ENCODE measurements at places on chromosomes 4 and X.

DNA sequence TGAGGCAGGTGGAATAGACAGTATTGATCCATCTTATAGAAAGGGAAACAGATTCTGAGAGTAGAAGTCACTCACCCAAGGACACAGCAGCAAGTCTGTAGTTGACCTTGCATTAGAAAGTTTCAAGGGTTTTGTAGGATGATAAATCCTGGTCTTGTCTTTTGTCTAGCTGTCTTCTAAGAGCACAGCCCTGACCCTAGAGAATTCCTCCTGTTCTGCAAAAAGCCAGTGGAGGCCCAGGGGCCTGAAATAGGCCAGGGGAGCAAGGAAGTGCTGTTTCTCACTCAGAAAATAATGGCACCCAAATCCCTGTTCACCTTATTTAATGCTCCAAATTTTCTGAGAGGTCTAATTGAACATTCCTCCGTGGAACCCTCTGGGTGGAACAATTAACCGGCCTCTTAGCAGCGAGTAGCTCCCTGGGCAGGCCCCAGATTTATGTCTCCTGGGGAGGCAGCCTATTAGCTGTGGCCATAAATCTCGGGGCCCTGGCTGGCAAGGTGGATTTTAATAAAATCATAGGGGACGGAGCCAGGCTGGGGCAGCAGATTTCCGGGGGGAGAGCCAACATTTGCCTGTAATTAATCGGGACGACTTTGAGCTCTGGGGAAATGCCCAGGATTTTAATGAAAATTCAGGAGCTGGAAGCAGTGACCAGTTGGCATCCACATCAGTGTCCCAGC lies 49.2 kb upstream of the MSX1 start:
- no peak for DNase-seq

GRCh38 chrX:70494441-70494840 lies 49.8 kb downstream of the DLG3 start:
- no peak for DNase-seq

- DNase-seq: no peak
Observed at GRCh38 chrX:68994135-68994890, 165.5 kb downstream of the EFNB1 start.

- DNase-seq: no peak
Observed at GRCh38 chr4:114115526-114115925, 136.1 kb upstream of the ARSJ start.

- DNase-seq: no peak
Observed at GRCh38 chr4:98620087-98620784, 38.2 kb downstream of the TSPAN5 start.
